T1000 (cell line): ENCODE measurements at places on chromosomes 16 and 17.
A peak's percentile ranks its signal among the peaks of the same experiment; 100 is the strongest.

GRCh38 chr17:35807371-35808144, 1.7 kb upstream of the TAF15 start:
- no peak for DNase-seq

GRCh38 chr16:28932339-28933141, 769 bp downstream of the CD19 start:
- no peak for DNase-seq

- DNase-seq, result no peak
Observed at GRCh38 chr17:15457723-15458094, 9.7 kb downstream of the CDRT4 start.

DNA sequence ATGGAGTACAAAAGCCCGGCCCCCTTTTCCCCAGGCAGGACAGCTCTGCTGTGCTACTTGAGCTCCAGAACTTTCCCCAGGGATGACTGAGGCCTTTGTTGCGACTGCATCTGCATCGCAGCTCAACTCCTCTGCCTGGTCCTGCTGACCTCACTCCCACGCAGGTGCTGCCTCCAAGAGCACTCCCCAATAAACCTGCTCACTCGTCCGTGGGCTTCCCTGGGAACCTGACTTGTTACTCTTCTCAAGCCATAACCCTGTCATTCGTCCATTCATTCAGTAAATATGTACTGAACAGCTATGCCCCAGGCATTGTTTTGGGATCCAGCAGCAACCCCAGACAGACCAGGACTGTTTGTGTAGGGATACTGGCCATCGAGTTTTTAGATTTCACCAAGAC, 11.6 kb upstream of the RMI2 start:
- no peak for DNase-seq

GRCh38 chr17:77185137-77185536, 44.4 kb downstream of the SEC14L1 start:
- no peak for DNase-seq

- DNase-seq, result no peak
Observed at GRCh38 chr16:17744921-17745572, 274.3 kb upstream of the XYLT1 start.

DNA sequence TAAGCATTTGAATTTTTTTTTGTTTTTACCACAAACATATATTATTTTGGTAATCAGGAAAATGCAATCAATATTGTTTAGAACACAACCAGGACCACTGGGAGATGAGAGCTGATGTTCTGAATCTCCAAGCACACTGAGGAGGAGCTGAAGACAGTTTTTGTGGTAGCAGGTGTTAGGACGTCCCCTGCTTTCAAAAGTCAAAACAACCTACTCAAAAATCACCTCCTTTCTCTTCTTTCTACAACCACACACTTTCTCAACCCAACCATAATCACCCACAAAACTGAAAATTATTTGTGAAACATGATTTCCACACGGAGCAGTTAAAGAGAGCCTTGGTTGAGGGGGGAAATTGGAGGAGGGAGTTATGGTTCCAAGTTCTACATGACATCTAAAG, 26.7 kb upstream of the CFAP20 start:
- no peak for DNase-seq

DNA sequence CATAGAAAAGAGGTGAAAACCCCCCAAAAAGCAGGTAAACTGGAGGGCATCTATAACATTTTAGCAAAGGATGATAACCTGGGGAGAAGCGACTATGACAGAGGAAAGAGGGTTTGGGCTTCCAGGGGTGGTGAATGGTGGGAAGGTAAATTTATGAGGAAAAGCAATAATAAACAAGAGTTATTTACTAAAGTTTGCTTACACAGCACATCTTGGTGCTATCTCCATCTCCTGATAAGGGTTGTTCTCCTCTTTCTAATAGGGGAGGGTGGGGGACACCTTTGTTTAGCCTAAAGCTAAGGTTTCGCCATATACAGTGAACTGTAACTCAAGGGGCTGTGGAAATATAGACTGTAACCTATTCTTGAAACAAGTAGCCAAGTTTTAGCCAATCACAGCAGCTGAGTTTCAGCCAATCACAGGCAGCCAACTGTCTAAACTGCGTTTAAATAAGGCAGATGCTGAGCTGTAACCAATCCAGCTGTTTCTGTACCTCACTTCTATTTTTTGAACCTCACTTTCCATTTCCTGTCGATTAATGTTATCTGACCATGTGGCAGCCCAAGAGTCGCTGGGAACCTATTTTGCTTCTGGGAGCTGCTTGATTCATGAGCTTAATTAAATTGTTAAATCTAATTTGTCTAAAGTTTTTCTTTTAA, 191.8 kb downstream of the MAP2K6 start:
- DNase-seq, result no peak

DNA sequence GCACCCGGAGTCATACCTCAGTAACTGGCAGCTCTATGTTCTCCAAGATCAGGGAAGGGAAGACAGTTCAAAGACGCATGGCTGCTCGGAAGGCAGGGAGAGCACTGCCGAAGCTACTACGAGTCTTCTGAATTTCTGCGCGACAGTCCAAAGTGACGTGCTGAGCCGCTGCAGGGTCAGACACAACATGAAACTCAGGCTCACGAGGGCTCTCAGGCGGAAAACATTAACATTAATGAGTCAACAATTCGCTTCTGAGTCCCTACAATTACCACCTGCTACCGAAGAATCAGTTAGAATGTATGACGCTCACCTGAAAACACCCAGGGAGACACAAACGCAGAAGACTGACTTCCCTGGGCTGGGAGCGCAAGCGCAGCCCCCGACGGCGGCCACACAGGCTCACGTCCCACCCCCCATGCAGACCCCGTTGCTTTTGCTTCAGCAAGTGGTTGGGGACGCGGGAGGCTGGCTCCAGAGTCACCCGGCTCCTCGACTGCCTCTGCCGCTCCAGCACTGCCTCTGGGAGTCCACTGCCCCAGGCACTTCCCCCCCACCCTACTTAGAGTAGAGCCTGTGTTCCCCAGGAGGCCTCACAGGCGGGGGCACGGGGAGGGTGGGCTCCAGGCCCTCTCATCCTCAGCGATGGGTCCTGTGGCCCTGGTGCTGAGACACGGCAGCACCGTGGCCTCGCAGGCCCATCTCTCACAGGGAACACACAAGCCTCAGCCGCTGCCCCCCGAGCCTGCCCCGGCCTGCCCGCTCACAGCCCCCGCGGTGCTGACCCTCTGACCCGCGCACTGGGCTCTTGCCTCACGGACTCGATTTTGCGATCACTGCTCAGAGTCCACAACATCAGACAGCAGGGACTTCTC, 38.9 kb downstream of the LMF1 start:
- DNase-seq, result no peak

DNA sequence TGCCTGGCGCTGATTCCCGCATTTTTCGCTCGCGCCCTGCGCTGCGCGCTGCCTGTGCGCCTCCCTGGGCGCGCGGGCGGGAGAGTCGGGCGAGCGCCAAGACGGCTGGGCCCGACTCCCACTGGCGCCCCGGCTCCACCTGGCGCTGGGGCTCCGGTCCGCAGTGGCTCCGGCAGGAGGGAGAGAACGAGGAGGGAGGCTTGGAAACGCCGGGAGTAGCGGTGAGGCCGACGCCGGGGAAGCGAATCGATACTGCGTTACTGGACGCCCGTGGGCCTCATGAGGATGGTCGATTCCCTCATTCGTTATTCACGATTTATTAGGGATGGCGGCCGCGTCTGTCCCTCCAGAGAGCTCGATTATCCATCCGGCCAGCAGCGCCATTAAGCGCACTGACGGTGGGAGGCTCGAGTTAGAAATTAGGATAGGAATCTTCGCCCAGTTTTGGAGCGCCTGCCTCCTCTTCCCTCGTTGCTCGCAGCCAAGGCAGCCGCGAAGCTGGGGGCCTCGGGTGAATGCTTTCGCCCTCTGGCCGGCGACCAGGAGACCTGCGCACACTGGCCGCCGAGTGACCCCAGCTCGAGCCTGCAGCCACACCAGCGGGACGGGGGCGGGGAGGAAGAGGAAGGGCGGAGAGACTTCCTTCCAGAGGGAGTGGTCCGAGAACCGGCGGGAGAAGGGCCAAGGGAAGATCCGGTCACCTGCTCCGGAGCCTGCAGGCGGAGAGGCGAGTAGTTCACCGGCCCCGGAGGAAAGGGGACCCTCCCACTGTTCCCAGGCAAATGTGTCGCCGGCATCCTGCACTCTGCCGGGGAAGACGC, 1.3 kb upstream of the PCGF2 start:
- DNase-seq, result peak; percentile 53

DNA sequence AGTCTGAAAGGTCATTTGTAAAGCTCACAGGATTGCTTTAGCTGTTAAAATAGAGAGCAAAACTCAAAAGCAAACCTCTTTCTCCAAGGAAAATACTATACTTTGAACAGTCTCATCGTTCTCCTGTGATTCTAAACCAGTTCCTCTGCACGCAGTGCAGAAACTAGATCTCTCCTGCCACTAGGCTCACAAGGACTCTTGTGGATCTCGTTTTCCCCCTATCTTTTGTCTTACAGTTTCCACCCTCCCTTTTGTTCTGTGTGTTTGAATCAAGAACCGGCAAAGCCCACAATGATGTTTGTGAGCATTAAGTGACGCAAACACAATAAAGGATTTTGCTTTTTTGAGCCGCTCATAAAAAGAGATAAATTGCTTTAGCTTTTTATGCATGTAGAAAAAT, 1103.5 kb upstream of the RBFOX1 start:
- DNase-seq, result no peak

GRCh38 chr17:50775926-50776325, 8.6 kb upstream of the ANKRD40CL start:
- no peak for DNase-seq

- no peak for DNase-seq
Observed at GRCh38 chr17:12966413-12966812, 51.4 kb downstream of the ELAC2 start.

DNA sequence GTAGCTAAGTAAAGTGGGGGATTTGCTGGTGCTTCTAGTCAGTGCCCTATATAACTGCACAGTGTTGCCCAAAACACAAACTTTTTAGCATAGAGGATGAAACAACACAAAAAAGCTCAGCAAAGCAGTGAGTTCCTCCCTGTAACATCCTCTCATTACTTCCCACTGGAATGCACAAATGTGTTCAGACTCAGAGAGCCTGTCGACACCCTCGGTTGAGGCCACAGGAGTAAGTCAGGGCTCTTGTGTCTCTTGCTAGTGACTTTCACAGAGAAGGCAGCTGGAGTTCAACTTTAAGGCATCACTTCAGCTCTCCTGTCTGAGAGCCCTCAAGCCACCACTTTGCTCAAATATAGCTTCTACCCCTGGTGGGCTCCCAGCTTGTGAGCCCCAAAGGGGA, 107.2 kb upstream of the NETO2 start:
- no peak for DNase-seq

DNA sequence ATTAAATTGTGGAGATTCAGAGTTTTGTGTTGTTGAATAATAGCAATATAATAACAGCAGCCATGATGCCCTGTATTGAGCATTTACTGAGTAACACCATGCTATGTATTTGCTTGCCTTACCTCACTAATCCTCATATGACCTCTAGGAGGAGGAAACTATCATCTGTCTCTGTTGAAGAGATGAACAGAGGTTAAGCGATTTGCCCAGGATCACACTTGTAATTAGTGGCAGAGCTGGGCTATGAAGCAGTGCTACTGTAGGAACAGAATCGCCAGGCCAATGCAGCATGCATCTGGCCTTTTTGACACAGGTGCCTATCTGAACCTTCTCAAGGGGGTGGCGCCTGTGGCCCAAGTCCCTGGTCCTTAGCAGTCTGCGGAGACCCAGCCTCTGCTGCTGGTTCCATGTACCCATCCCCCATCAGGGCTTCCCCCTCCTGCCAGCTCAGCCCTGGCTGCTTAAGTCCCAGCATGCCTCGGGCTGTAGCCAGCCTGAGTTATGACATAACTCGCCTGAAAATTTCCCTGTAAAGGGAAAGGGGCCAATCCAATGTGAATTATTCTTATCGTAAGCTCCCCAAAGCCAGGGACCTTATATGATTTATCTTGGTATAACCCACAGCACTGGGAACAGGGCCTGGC, 50.4 kb upstream of the HS3ST2 start:
- no peak for DNase-seq

DNA sequence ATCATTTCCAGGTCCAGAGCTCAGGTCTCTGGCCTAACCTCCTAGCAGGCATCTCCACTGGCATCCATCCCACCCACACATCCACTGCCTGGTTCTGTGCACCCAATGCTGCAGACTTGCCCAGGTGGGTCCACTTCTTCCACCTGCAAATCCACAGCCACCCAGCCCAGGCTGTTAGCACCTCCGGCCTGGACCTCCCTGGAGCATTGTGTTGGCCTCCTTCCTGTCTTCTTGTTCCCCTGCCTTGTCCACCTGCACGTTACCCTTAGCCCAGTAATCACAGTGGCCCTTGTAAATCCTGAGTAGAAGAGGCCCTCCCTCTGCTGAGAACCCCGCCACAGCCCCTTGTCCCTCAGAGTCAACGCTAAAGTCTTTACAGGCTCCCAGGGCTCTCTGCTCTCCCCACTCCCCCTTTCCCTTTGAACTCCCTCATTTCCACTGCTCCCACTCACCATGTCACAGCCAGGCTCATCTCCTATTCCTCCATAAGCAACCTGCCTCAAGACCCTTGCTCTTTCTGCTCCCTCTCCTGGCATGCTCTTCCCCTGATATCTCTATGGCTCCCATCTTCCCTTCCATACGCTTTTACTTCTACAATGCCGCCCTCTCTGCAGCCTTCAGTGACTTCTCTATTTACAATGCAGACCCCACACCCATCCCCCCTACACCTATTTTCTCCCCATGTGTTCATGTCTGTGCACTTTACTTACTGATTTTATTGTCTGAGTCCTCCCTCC, 288.8 kb downstream of the FOXL1 start:
- DNase-seq, result no peak

GRCh38 chr16:67562918-67563707, 787 bp downstream of the CTCF start:
- DNase-seq, result peak; percentile 24
